Left lung (tissue), 14 donors: ENCODE measurements at places on chromosomes 4 and X. TPM values are rescaled to one million over a fixed set of nuclear protein-coding genes. Genes with fewer than 3 reads are reported as not detected.

The CASP6 gene
- 44.5 TPM for polyA plus RNA-seq

The HPF1 gene
- 41.7 TPM for polyA plus RNA-seq

The SLC25A6 gene
- 385 TPM for polyA plus RNA-seq

The IRF2 gene
- polyA plus RNA-seq, result 49.3 TPM
